HepG2 (cell line): ENCODE measurements at places on chromosomes 12 and 14. TPM values are rescaled to one million over a fixed set of nuclear protein-coding genes. Genes with fewer than 3 reads are reported as not detected.

EML5 gene
- 0.11 and 0.13 TPM in 2 replicates for total RNA-seq

DNA sequence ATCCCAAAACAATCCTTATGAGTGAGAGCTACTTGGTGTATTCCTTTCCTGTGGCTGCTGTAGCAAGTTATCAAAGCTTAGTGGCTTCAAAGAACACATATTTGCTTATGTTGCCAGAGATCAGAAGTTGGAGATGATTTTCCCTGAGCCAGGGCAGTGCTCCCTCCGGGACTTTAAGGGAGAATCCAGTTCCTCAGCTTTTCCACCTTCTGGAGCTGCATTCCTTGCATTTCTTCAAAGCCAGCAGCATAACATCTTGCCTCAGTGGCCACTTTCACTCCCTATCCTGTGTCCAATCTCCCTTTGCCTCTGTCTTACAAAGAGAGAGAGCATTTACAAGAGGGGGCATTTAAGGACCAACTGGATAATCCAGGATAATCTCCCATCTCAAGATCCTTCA is 33.7 kb downstream of the P2RX7 start:
- H3K27ac ChIP-seq: no peak overlapping the region
- H3K4me1 ChIP-seq: no peaks in the 10 kb centered on the region
- no peaks in the 10 kb centered on the region; the same call in 2 of the 3 replicates for H3K27me3 ChIP-seq

FBXL14 gene
- total RNA-seq: 5.5 and 7.0 TPM in 2 replicates

GRCh38 chr14:106564058-106564643 is 1037.8 kb downstream of the TMEM121 start:
- no peak overlapping the region for H3K27ac ChIP-seq
- H3K4me1 ChIP-seq: no peaks in the 10 kb centered on the region
- no peak overlapping the region for H3K4me3 ChIP-seq
- no peaks in the 10 kb centered on the region for H3K27me3 ChIP-seq

DNA sequence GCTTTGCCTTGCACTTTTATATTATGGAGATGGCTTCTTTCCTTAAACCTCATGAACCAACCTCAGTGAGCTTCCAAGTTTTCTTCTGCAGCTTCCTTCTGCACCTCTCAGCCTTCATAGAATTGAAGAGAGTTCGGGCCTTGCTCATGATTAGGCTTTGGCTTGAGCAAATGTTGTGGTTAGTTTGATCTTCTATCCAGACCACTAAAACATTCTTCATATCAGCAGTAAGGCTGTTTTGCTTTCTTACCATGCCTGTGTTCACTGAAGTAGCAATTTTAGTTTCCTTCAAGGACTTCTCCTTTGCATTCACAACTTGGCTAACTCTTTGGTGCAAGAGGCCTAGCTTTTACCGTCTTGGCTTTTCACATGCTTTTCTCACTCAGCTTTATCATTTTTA is 125.4 kb downstream of the SNAPC1 start:
- H3K4me3 ChIP-seq: no peak overlapping the region
- no peaks in the 10 kb centered on the region for H3K4me1 ChIP-seq
- DNase-seq: no peak
- no peak overlapping the region for H3K27ac ChIP-seq

ERBB3 gene
- 55.2 and 93.6 TPM in 2 replicates for total RNA-seq

DNA sequence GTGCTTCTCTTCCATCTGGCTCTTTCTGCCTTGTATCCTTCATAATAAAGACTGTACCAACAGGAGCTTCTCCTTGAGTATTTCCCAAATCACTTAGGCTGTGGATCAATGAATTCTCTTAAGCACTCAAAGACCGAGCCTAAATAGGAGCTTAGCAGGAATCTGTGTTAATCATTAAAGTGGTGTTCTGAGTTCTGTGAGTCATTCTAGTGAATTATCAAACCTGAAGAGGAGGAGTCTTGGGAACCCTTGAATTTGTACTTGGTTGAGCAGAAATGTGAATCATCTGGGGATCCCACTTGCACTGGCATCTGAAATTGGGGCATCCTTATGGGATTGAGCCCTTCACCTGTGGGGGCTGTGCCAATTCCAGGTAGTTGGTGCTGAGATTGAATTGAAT is 946.2 kb downstream of the BCL11B start:
- H3K4me1 ChIP-seq: no peaks in the 10 kb centered on the region
- no peak overlapping the region for H3K27ac ChIP-seq
- H3K4me3 ChIP-seq: no peak overlapping the region
- no peak for DNase-seq

DNA sequence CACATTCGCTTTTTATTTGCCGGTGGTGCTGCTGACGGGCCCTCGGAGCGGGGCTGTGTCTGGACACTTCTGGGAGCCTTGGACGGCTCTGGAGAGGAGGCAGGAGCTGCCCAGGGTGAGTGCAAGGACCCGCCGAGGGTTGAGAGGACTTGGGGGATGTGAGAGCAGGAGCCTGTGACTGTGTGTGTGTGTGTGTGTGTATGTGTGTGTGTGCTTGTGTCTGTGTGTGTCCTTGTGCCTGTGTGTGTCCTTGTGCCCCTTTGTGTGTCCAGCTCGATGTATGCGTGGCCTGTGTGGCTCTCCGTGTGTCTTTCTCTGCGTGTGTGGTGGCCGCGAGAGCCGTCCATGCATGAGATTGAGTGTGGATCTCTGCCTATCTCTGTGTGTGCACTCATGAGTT is 179.6 kb upstream of the MYL2 start:
- no peak for DNase-seq
- no peak overlapping the region for H3K4me3 ChIP-seq
- H3K4me1 ChIP-seq: no peaks in the 10 kb centered on the region
- peaks cover 38% of the 10 kb centered on the region; the same call in 1 of the 3 replicates for H3K27me3 ChIP-seq

- no peaks in the 10 kb centered on the region for H3K27me3 ChIP-seq
- no peak for DNase-seq
These were observed 16.5 kb downstream of the KLHL28 start for GRCh38 chr14:44945264-44945663.

DNA sequence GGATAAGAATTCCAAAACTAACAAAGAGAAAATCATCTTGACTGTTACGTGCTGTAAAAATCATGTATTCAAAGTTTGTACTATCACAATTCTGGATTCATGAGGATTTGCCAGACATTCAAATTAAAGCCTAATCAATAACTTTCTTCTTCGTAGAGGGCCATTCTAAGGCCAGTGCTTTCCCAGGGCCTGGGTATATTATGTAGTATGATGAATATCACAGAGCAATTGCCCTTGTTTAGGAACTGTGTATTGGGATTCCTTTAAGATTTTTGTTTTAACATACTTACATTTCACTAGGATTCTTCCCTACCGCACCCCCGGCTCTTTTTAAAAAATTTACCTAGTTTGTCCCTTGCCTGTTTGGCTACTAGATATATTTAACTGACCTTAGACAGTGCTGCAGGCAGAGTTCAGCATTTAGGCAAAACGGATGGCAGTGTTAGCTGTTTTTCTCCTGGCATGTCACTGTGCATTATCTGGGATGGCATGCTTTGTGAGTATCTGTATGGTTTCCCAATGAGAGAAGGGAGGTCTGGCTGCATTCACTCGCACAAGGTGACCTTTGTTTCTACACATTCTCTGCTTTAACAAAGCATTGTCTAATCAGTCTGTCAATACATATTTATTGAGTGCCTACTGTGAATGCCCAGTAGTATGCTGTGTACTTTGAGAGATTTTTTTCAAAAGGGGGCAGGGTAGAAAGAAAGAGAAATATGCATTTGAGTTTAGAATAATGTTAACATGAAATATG is 63.3 kb downstream of the ERC1 start:
- H3K4me3 ChIP-seq: no peak overlapping the region
- no peaks in the 10 kb centered on the region for H3K36me3 ChIP-seq
- peak; percentile 94 for DNase-seq

GRCh38 chr12:14935031-14935430 is 3.3 kb downstream of the ERP27 start:
- H3K27me3 ChIP-seq: no peaks in the 10 kb centered on the region
- H3K27ac ChIP-seq: no peak overlapping the region
- no peak for DNase-seq
- H3K36me3 ChIP-seq: no peaks in the 10 kb centered on the region
- H3K4me3 ChIP-seq: no peak overlapping the region

KERA gene
- not detected in 2 replicates for total RNA-seq

CELA1 gene
- not detected in 2 replicates for total RNA-seq

DNA sequence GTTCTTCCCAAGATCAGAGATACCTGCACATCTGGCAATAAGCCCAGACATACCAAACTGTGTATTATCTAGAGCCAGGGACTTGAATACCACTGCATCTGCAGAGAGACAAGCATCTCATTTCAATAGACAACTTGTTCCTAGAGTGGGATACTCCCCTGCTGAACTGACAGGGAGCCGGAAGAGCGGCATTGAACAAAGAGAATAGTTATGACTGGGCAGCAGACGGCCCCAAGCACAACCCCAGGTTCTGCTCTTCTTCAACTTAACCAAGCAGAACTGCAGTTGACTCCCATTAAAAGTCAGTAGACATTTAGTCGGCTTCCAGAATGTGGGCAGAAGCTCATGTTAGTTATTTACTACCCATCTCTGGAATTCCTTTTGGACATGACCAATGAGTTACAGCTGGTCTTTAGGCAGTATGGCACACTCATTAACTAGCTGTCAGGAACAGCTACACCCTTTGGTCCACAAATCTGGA is 112.9 kb downstream of the HMGA2 start:
- H3K27me3 ChIP-seq: no peaks in the 10 kb centered on the region
- H3K36me3 ChIP-seq: peaks cover 4% of the 10 kb centered on the region
- peaks cover 85% of the 10 kb centered on the region for H3K4me1 ChIP-seq
- H3K27ac ChIP-seq: peak overlapping the region; percentile 70
- DNase-seq: peak; percentile 97

GRCh38 chr14:100072783-100073346 is 7.6 kb downstream of the EVL start:
- no peaks in the 10 kb centered on the region for H3K27me3 ChIP-seq
- no peak overlapping the region for H3K27ac ChIP-seq
- no peak for DNase-seq
- H3K4me3 ChIP-seq: no peak overlapping the region

LHX5 gene
- not detected in 2 replicates for total RNA-seq
